Hepatocyte (in vitro differentiated cells): ENCODE measurements at places on chromosomes 4 and X.

- DNase-seq, result no peak
- H3K27me3 ChIP-seq, result no peaks in the 10 kb centered on the region
- no peak overlapping the region for H3K27ac ChIP-seq
- H3K4me3 ChIP-seq, result no peak overlapping the region
- no peaks in the 10 kb centered on the region for H3K4me1 ChIP-seq
- no peaks in the 10 kb centered on the region for H3K36me3 ChIP-seq
Measured at GRCh38 chr4:2298532-2298991, 36.7 kb upstream of the MXD4 start.

GRCh38 chrX:32894679-32895078, 316.7 kb downstream of the DMD start:
- H3K27me3 ChIP-seq, result no peaks in the 10 kb centered on the region
- no peak for DNase-seq
- H3K4me1 ChIP-seq, result no peaks in the 10 kb centered on the region
- H3K36me3 ChIP-seq, result no peaks in the 10 kb centered on the region
- no peak overlapping the region for H3K27ac ChIP-seq

GRCh38 chr4:73853246-73853704, at the start of gene PF4V1:
TSS of gene PF4V1 (plus strand) at chr4:73853296. CDS start at chr4:73853363, 67 bp downstream.
- DNase-seq, result peak; percentile 26
- H3K36me3 ChIP-seq, result no peaks in the 10 kb centered on the region

GRCh38 chrX:150012647-150013381, 74.5 kb upstream of the EOLA2 start:
- no peak for DNase-seq
- H3K36me3 ChIP-seq, result no peaks in the 10 kb centered on the region
- H3K27ac ChIP-seq, result no peak overlapping the region
- no peaks in the 10 kb centered on the region for H3K4me1 ChIP-seq
- H3K27me3 ChIP-seq, result no peaks in the 10 kb centered on the region

DNA sequence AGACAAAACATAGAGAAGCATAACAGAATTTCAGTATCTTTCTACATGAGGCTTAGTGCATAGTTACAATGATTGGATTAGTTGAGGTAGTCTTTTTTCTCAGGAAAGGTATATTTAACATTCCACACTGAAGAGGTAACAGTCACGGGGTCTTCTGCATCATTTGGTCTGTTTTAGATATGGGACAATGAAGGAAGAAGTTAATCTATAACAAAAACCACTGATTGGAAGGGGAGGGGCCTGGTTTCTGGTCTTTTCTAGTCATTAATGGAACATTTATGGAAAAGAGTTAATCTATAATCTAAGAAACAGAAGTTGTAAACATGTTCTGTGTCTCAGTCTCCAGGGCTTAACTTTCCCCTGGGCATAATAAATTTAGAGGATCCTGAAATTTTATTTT, 37.3 kb upstream of the HPSE start:
- peaks cover 8% of the 10 kb centered on the region for H3K4me1 ChIP-seq
- no peaks in the 10 kb centered on the region for H3K27me3 ChIP-seq
- no peaks in the 10 kb centered on the region for H3K36me3 ChIP-seq
- H3K27ac ChIP-seq, result peak overlapping the region; percentile 80

DNA sequence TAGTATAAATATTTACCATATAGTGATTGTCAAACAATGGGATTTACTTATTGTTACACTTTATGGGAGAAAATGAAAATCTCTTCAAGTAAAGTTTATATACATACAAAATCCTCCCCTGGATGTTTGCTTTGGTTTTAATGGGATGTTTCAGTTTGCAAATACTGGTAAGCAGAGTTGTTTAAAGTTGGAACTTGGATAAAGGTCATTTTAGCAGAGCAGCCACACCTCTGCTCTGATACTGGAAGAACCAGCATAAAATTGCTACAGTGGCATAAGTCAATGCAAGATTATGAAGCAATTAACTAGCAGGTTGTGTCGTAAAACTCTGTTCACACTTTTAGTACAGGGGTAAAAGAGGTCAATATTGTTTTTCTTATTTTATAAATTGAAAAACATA, 101.2 kb downstream of the TRAPPC11 start:
- H3K4me3 ChIP-seq, result no peak overlapping the region
- no peaks in the 10 kb centered on the region for H3K36me3 ChIP-seq
- H3K27me3 ChIP-seq, result no peaks in the 10 kb centered on the region
- H3K4me1 ChIP-seq, result no peaks in the 10 kb centered on the region
- no peak overlapping the region for H3K27ac ChIP-seq

- peak overlapping the region; percentile 97 for H3K27ac ChIP-seq
- H3K27me3 ChIP-seq, result no peaks in the 10 kb centered on the region
- DNase-seq, result no peak
- no peaks in the 10 kb centered on the region for H3K36me3 ChIP-seq
Measured at GRCh38 chr4:2534904-2535375, 1.5 kb upstream of the FAM193A start.

GRCh38 chr4:8853249-8853648, 18.4 kb downstream of the HMX1 start:
- peaks cover 4% of the 10 kb centered on the region for H3K4me1 ChIP-seq
- no peak overlapping the region for H3K27ac ChIP-seq
- no peak overlapping the region for H3K4me3 ChIP-seq
- no peak for DNase-seq
- no peaks in the 10 kb centered on the region for H3K36me3 ChIP-seq

- DNase-seq, result peak; percentile 52
- H3K4me3 ChIP-seq, result no peak overlapping the region
- H3K4me1 ChIP-seq, result no peaks in the 10 kb centered on the region
- H3K27me3 ChIP-seq, result no peaks in the 10 kb centered on the region
- H3K36me3 ChIP-seq, result no peaks in the 10 kb centered on the region
Measured at GRCh38 chrX:24838629-24839028, 144.9 kb downstream of the POLA1 start.

GRCh38 chr4:2745981-2746806, 9.9 kb downstream of the TNIP2 start:
- no peak overlapping the region for H3K4me3 ChIP-seq
- peak overlapping the region; percentile 61 for H3K27ac ChIP-seq
- H3K27me3 ChIP-seq, result no peaks in the 10 kb centered on the region
- H3K4me1 ChIP-seq, result peaks cover 5% of the 10 kb centered on the region
- no peaks in the 10 kb centered on the region for H3K36me3 ChIP-seq
- DNase-seq, result peak; percentile 68

GRCh38 chrX:100685284-100685996, 41.4 kb downstream of the SRPX2 start:
- no peaks in the 10 kb centered on the region for H3K4me1 ChIP-seq
- no peak overlapping the region for H3K27ac ChIP-seq

DNA sequence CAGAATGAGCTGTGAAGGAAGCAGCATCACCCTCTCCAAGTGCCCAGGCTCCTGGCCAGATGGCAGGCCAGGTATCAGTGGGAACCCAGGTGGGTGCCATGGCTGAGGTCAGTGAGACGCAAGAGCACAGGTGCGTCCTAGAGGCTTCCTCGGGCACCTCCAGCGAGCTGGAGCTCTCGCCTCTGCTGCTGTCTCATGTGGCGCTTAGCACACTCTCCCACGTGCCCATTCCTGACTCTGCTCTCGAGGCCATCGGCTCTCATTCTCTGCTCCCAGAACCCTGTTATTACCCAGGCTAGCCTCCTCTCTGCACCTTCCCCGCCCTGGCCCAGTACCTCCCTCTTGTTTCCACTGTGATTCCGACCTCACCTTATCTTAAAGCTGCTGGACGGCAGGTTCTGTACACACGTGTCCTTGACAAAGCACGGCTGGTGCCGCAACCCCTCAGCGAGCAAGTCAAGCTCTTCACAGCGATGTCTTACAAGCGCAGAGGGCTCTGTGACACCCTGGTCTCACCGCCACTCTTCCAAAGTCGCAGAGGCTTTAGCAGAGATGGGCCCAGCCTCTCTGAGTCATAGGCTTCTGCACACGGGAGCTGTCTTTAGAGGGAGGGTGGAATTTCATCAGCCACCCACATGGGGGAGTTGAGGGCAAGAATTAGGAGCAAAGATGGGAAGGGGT, 15.4 kb upstream of the MSANTD1 start:
- no peaks in the 10 kb centered on the region for H3K36me3 ChIP-seq
- DNase-seq, result no peak
- H3K4me1 ChIP-seq, result no peaks in the 10 kb centered on the region
- H3K4me3 ChIP-seq, result no peak overlapping the region

DNA sequence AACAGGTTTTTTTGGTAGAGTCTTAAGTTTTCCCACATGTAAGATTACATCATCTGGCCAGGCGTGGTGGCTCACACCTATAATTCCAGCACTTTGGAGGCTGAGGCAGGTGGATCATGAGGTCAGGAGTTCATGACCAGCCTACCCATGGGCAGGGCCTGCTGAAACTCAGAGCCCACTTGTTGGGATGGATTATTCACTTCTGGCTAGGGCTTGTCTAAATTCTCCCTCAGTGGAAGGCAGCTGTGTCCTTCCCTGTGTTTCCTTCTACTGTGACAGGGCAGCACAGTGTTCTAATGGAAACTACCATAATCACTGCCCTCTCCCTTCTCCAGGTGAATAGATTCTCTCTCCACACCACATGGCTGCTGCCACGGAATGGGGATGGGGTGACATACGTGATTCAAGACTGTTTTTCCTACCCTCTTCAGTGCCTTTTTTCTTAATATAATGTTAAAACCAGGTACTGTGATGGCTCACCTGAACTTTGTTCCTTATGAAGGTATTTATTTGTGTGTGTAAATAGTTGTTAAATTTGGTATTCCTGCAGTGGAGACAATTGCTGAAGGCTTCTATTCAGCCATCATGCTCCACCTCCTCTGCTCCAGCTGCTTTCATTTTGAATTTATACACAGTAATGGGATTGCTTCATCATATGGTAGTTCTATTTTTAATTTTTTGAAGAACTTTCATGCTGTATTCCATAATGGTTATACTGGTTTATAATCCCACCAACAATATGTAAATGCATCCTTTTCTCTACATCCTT, 287.2 kb upstream of the HS3ST1 start:
- H3K27me3 ChIP-seq, result no peaks in the 10 kb centered on the region
- no peaks in the 10 kb centered on the region for H3K36me3 ChIP-seq
- H3K4me1 ChIP-seq, result peaks cover 4% of the 10 kb centered on the region
- H3K4me3 ChIP-seq, result no peak overlapping the region
- DNase-seq, result no peak

- peak overlapping the region; percentile 73 for H3K4me3 ChIP-seq
- H3K36me3 ChIP-seq, result no peaks in the 10 kb centered on the region
- H3K27me3 ChIP-seq, result peaks cover 8% of the 10 kb centered on the region
- DNase-seq, result peak; percentile 82
- H3K4me1 ChIP-seq, result peaks cover 50% of the 10 kb centered on the region
Measured at GRCh38 chrX:40108162-40108958, 10.6 kb upstream of the BCOR start.

DNA sequence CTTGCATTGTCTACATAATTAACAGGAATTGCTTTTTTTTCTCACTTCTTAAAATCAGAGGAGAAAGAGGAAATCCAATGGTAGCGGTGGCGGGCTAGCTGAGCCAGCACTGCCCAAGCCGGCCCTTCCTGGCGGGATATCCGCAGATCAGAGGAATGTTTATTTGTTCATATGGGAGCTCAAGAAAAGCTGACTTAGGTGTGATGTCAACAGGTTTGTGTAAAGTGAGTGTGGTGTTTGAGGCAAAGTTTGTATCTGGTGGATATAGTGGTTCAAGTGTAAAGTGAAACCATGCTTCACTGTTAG, 466 bp upstream of the SLC39A8 start:
- no peak for DNase-seq
- peaks cover 5% of the 10 kb centered on the region for H3K4me1 ChIP-seq
- no peaks in the 10 kb centered on the region for H3K27me3 ChIP-seq

DNA sequence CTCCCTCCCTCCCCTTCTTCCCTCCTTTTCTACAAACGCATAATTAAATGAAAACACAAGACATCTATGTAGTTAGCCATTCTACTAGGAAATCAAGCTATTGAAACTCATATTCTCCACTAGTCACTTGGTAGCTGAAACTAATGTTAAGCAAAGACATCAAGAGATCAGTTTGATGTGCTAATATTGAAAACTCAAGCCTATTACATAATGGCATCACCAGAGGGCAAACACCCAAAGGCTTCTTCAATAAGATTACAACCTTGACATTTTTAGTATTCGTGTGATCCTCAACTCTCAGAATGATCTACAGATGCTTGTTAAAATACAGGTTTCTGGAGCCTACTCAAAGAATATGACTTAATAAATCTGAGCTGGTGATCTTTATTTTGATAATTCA, 6.2 kb upstream of the GUCY1A1 start:
- no peaks in the 10 kb centered on the region for H3K4me1 ChIP-seq
- H3K27ac ChIP-seq, result no peak overlapping the region
- H3K4me3 ChIP-seq, result no peak overlapping the region
- H3K36me3 ChIP-seq, result no peaks in the 10 kb centered on the region
- no peaks in the 10 kb centered on the region for H3K27me3 ChIP-seq

- no peak overlapping the region for H3K27ac ChIP-seq
- H3K4me3 ChIP-seq, result no peak overlapping the region
- no peaks in the 10 kb centered on the region for H3K27me3 ChIP-seq
- no peaks in the 10 kb centered on the region for H3K36me3 ChIP-seq
Measured at GRCh38 chr4:146190456-146190855, 14.9 kb downstream of the LSM6 start.

DNA sequence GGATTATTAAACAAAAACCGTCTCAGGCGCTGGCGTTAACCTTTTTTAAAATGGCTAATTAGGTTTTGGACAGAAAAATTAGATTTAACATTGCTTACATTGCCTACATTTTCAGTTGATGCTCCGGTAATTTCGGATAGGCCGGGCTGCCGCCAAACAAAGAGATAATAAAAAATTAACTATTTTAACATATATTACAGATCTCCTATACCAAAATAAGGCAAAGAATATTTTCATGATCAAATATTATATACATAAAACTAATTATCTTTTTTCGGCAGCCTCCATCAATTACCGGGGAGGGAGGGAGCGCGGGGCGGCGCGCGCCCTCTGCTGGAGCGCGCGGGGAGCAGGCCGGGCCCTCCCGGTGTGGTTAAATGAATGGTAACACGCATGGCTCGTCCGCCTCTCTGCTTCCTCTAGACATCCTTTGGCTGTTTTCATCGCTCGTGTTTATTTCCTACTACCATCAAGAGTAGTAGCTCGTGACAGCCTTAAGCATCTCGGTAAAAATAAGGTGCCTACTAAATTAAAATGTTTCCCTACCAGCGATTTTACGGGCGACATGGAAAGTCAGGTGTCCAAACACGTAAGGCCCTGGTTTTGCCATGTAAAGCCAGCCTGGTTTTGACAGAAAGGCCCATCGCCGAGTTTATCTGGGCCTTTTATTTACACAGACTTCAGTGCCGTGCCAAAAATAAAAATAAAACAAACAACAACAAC, 52.4 kb upstream of the TMEM33 start:
- H3K27ac ChIP-seq, result no peak overlapping the region
- peaks cover 81% of the 10 kb centered on the region for H3K27me3 ChIP-seq
- peak; percentile 54 for DNase-seq
- no peaks in the 10 kb centered on the region for H3K36me3 ChIP-seq
- H3K4me3 ChIP-seq, result no peak overlapping the region

DNA sequence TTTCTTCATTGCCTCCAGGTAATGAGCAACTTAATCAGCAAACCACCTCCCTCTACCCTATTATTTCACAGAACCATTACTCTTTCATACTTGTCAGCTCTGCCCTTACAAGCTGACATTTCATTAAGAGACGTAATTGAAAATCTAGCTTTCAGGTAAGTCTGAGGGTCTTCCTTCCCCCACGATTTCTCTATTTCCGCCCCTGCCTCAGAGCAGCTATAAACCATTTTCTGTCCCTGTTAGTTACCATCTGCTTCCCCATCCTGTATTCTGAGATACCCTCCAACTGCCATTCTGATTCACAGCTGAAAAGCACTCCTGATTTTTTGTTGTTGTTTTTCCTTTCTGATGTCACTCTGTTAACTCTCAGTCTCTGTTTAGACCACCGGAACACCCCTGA, 37.1 kb downstream of the SH3RF1 start:
- H3K27me3 ChIP-seq, result no peaks in the 10 kb centered on the region
- H3K4me1 ChIP-seq, result no peaks in the 10 kb centered on the region
- no peaks in the 10 kb centered on the region for H3K36me3 ChIP-seq
- H3K27ac ChIP-seq, result no peak overlapping the region
- no peak for DNase-seq
